A549 treated with AZD2906 at 1 μM for 4 hours (cell line): ENCODE measurements at places on chromosomes 4 and X. TPM values are rescaled to one million over a fixed set of nuclear protein-coding genes. Genes with fewer than 3 reads are reported as not detected.

ASB12 gene
- total RNA-seq, result 0.09 TPM in 1 of 5 replicates, not detected in the others

LDOC1 gene
- 75.5 to 99.3 TPM (median 96.0 TPM) in 5 replicates for total RNA-seq

PAGE2 gene
- total RNA-seq, result not detected in 5 replicates

LCORL gene
- 2.8 to 5.5 TPM (median 4.7 TPM) in 5 replicates for total RNA-seq

CXCL3 gene
- total RNA-seq, result 3.2 to 4.4 TPM (median 3.3 TPM) in 5 replicates

TACR3 gene
- not detected in 5 replicates for total RNA-seq

GABRQ gene
- 0.15 to 0.24 TPM (median 0.21 TPM) in 5 replicates for total RNA-seq

SULT1E1 gene
- not detected in 5 replicates for total RNA-seq

ADH1B gene
- total RNA-seq, result not detected in 5 replicates

SLITRK4 gene
- total RNA-seq, result not detected in 5 replicates

PDZD4 gene
- total RNA-seq, result 3.0 to 3.7 TPM (median 3.5 TPM) in 5 replicates

BEX5 gene
- not detected in 5 replicates for total RNA-seq

FAM90A26 gene
- 0.02 to 0.06 TPM in 2 of 5 replicates, not detected in the others for total RNA-seq

MORC4 gene
- 26.1 to 40.3 TPM (median 28.0 TPM) in 5 replicates for total RNA-seq

MAGEB10 gene
- not detected in 5 replicates for total RNA-seq

SPANXN3 gene
- total RNA-seq, result not detected in 5 replicates
